ENCODE measurements at places on chromosomes 7 and 10.

GRCh38 chr10:72291019-72291532, 17.4 kb downstream of the DDIT4 start:
- no peak for DNase-seq

DNA sequence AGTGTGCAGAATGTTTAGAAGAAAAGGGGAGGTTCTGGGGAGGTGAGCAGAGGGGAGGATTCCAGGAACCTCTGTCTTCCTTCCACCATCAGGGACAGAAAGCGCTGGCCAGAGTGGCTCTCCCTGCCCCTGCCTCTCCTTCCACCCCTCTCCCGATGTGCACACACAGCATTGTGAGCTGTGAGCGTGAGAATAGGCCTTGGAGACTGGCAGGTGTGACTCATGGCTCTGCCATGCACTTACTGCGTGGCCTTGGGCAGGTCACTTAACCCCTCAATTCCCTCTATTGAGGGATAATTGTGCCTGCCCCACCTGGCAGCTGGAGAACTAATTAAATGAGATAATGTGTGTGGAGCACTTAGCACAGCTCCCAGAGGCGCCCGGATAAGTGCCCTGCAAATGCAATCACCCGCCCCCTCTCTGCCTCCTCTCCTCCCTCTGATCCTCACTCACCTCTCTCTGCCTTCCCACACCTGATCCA, 115.4 kb downstream of the ZMIZ1 start:
- DNase-seq, result peak; percentile 68

DNA sequence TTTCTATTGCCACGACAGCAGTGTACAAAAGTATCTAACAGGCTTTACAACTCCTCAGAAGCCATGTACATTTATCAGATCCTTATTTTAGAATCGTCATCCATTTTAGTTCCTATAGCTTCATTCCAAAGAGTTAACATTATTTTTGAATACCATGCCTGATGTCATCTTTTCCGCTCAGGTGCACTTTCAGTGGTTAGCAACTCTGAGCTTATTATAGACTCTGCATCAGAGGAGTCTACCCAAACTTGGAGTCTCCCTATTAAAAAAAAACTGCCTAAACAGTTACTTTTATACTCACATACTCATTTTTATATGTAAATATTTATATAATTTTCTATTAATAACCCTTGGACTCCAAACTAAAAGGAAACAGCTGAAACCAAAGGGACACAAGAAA, 31.6 kb upstream of the PRSS37 start:
- no peak for DNase-seq

DNA sequence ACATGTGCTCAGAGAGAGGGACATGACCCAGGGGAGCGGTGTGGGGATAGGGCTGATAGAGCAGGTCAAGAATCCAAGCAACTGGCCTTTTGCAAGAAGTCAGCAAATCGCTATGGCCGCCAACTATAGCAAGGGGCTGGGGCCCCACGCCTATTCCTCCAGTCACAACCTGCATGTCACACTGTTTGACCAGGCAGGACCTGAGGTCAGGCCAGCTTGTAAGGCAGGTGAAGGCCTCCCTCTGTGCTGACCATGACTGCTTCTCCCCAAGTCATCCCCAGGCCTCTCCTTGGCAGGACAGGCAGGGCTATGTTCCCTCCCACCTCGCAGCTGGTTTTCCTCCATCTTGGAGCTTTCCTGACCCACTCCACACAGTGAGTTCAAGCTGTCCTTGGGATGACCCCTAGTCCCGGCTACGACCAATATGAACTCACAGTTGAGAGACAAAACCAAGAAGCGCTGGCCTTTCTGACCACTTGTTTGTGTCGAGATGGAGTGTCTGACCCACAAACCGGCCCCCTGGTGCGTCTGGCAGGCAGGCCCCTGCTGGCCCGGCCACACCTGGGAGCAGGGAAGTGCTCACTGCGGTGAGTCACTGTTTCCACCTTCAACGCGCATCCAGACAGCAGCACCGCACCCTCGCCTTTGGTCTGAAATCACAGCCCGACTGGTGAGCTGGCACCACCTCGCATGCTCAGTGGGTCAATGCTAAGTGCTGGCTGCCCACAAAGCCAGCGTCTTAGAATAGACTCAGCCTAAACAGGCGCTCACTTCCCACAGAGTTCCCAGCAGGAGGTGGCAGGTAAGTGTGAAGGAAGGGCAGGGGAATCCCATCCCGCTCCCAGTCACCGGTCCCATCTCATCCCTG, 81.4 kb downstream of the VWA2 start:
- no peak for DNase-seq

DNA sequence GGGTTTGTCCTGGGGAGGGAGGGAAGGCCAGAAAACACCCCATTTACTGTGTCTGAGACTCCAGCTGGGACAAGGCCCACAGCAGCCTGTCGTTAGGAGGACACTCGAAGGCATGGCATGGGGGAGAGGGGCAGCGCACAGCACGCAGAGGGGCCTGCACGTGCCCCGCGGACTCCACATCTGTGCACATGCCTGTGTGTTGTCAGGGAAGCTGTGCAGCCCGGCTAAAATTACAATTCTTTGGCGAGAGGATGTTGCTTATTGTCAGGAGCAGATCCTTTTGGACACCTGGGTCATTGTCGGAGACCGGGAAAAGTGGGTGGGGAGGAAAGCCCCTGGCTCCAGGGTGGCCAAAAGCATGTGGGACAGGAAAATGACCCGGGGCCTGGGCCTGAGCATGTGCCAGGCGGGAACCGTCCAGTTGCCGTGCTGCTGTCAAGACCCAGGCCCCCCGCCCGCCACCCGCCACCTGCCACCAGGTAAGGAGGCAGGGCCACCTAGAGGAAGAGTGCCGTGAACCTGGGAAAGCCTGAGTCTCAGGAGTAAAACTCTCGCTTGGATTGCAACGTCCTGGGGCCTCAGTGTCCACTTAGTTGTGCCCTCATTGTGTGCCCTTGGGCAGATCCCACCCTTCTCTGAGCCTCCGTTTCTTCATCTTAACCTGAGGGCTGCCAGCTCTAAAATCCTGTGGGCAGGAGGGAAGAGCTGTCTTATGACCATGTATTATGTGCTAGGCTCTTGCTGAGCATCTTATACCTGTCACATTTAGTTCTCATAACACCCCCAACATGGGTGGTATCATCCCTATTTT, 7.2 kb downstream of the VSIR start:
- no peak for DNase-seq

Measured in NCI-H2227 treated with DMSO at 0.1 percent for 48 hours (cell line).